ENCODE measurements at places on chromosomes 7 and 10. TPM values are rescaled to one million over a fixed set of nuclear protein-coding genes. Genes with fewer than 3 reads are reported as not detected.

PTER gene
- 6.0 TPM for total RNA-seq

SSBP1 gene
- 84.2 TPM for total RNA-seq

CALY gene
- not detected for total RNA-seq

NEUROD6 gene
- total RNA-seq: not detected

CDC14C gene
- not detected for total RNA-seq

SH2D4B gene
- not detected for total RNA-seq

FOXI2 gene
- total RNA-seq: 0.24 TPM

ASB10 gene
- total RNA-seq: 17.3 TPM

SPDYE6 gene
- total RNA-seq: not detected

TMEM140 gene
- 15.2 TPM for total RNA-seq

IL6 gene
- 5.8 TPM for total RNA-seq

SLC18A2 gene
- 0.24 TPM for total RNA-seq

CHAT gene
- not detected for total RNA-seq

PLAU gene
- total RNA-seq: 15.3 TPM

GPR146 gene
- 12.6 TPM for total RNA-seq

NOS3 gene
- total RNA-seq: 26.5 TPM

DYNC1I1 gene
- 24.3 TPM for total RNA-seq

TSPAN12 gene
- total RNA-seq: 54.9 TPM

PNLIPRP2 gene
- total RNA-seq: not detected

CFAP69 gene
- 3.6 TPM for total RNA-seq

TMEM213 gene
- not detected for total RNA-seq

GSTO2 gene
- 0.67 TPM for total RNA-seq

ELAPOR2 gene
- total RNA-seq: 8.9 TPM
